B cell (primary cell): ENCODE measurements at places on chromosomes 4 and X.

DNA sequence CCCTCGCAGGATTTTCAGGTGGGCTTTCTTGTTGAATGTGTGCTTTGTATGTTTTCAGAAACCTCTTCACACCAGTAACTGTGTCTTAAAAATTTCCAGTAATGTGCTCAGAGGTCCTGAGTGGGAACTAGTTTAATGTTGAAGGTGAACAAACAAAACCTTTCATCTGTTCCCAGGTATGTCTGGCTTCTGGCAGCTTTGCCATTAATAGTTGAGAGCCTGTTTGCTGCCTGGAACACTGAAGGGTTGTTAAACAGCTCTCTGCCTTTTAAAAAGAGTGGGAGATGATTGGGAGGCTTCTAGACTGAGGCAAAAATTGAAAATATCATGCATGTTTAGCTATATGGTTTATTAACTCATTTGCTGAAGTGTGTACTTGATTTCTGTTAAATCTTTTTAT, 161.2 kb upstream of the AGTR2 start:
- DNase-seq, result no peak

- peak; percentile 90 for DNase-seq
These were observed 66.1 kb downstream of the TNIP2 start for GRCh38 chr4:2689825-2690700.

DNA sequence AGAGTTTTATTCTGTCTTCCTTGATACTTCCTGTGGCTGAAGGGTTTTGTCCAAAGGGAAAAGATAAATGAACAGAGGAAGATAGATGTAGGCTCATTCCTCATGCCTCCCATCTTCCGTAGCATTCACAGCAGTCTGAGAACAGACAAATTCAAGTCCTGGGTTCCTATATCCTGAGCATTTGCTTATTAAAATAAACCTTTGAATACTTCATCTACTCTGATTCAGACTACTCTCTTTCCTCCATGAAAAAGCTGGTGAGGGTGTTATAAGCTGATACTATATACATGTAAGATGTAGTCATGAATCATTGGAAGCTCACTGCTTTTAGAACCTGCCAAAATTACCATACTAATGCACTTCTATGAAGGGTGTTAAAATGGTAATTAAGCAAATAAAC, 61.2 kb downstream of the GAB1 start:
- DNase-seq, result no peak

DNA sequence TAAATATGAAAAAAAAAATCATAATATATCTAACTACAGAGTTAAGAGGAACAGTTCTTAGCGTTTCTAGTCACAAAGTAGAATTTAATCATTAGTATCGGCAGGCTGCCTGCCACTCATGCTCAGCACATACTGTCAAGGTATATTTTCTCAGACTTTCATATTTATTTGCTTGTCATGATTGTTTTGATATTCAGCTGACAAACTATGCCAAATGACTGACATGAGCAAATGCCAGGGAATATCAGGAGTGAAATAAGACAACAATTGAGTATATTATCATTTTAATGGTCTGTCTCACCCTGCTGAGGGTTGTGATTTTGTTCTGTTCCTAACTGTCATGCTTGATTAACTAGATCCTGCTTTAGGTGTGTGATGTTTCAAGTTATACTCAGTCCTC, 395.0 kb upstream of the SPOCK3 start:
- no peak for DNase-seq

- DNase-seq, result peak; percentile 63
These were observed 82.3 kb downstream of the PRSS12 start for GRCh38 chr4:118270492-118270891.

GRCh38 chr4:112515198-112516065, 548 bp downstream of the NEUROG2 start:
- peak; percentile 75 for DNase-seq

GRCh38 chr4:25970226-25970675, 56.2 kb downstream of the SMIM20 start:
- DNase-seq, result peak; percentile 74

DNA sequence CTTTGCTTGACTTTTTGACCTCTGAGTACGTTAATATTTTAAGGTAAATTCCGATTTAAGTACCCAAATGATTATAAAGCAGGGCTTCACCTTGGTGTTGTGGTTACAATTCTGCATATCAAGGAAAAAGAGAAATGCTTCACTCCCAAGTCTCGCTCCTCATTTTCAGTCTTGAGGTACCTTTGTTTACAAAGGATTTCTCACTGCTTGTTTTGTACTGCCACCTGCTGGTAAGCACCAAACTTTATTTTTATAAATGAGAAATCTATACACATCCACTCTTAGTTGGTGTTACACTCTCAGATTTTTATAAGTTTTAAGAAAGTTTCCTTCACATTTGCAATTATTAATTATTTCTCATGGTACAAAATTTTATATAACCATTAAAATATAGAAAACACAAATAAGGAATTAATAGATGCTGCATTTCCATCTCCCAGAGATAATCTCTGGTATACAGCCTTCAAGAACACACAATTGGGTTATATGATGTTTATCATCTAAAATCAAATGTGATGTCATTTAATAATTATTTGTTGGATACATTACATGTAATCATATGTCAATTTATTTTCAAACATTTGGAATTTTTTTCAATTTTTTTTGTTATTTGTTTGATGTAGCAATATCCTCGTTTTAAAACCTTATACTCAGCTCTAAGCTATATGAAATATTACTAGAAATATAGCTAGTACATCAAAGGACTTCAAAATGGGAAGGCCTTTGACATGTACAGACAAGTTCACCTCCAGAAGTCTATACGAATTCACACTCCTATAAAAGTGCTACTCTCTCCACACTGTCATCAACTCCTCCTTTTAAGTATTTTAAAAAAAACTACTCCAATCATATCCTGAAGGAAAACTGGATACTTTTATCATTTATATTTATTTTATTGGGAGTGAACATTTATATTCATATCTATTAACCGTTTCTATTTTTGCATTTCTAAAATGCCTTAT, 179.9 kb downstream of the KCNIP4 start:
- DNase-seq, result peak; percentile 2

DNA sequence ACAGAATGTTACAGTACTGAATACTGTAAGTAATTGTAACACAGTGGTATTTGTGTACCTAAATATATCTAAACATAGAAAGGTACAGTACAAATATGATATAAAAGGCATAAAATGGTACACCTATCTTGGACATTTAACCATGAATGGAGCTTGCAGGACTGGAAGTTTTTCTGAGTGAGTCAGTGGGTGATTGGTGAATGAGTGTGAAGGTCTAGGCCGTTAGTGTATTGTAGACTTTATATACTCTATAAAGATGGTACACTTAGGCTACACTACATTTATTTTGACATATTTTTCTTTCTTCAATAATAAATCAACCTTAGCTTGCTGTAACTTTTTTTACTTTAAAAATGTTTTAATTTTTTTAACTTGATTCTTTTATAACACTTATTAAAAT, 422.5 kb upstream of the FSTL5 start:
- no peak for DNase-seq

GRCh38 chr4:82430964-82431745, 765 bp downstream of the ENOPH1 start:
- no peak for DNase-seq

DNA sequence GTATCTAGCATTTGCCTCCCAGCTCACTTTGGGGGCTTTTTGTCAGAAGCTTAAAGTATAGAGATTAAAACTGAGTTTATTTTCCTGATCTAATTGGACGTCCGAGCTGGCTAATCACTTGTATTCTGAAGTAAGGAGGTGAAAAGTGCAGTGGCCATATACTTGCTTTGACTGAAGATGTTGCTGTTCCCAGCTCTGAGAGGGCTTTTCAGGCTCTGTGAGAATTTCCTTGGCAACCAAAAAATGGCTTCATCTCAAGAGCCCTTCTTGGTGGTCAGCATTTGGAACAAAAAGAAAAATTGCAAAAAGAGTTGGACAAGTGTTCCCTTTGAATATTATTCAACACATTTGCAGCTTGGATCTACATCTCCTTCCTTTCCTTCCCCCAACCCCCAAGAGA, 67.0 kb downstream of the SLC4A4 start:
- DNase-seq, result no peak

DNA sequence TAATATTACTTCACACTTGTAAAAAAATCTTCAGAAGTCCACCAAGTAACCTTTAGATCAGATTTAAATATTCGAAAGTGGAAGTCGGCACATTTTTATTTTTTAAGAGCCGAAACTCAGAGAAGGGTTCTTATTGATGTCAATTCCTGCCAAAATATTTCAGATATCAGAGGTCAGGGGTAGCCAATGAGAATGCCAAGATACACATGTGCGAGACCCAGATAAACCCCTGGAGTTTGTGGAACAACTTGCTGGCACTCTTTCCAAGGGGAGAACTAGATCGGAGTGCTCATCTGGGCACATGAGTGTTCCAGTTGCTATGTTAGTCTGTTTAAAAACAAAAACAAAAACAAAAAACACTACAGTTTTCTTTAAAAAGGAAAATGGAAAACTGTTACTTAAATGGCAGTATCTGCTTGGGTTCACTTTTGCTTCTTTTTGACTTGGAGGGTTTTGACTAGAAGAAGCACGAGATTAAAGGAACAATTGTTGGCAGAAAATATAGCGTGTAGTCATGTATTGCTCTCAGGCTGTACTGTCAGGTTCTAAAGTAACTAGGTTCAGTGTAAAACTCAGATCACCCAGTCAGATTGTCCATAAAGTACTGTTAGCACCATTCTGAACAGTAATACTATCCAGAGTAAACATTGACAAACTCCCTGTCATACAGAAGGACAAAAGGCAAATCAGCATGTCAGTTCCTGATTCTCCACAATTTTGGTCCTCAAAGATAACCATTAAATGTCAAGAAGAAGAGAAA, 188.0 kb upstream of the PACRGL start:
- DNase-seq, result no peak

- DNase-seq, result no peak
These were observed 43.1 kb upstream of the IL21 start for GRCh38 chr4:122663814-122664610.

DNA sequence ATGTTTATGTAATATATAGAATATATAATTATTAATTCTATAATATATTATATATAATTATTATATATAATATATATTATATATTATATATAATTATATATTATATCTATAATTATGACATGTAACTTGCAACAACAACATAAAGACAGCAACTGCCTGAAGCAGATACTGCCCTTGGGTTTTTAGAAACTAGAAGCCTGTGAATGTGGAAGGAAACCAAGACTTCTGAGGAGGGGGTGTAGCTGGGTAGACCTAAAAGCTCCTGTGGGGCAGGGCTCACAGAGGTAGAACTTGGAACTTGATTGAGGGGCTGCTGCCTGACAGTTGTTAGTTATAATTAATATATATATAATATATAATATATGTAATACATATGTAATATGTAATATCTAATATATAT, 167.2 kb upstream of the SLIT2 start:
- DNase-seq, result no peak

DNA sequence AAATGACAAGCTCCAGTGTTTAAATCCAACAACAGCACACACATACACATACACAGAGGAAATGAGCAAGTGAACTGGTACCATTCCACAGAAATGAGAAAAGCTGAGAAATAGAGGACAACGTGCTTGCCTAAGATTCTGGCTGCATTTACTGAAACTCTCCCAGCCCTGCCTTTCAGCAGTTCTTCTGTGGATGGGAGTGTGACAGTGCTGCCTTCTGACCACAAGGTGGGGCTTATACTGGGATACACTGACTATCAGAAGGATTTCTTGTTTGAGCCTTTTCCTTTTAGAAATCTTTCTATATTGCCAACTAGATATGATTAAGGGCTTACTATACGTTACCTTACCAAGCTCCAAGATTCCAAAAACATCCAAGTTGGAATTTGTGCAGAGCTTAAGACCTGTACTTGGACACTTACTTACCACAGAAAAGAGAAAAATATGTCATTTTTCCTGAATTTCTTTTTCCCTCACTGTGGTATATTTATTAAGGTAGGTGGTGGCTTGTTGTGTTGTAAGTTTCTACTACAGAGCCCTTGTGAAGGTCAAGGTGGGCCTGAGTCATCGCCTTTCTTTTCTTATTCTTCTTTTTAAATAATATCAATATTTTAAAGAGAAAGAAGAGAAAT, 10.7 kb upstream of the CXCL8 start:
- DNase-seq, result no peak

DNA sequence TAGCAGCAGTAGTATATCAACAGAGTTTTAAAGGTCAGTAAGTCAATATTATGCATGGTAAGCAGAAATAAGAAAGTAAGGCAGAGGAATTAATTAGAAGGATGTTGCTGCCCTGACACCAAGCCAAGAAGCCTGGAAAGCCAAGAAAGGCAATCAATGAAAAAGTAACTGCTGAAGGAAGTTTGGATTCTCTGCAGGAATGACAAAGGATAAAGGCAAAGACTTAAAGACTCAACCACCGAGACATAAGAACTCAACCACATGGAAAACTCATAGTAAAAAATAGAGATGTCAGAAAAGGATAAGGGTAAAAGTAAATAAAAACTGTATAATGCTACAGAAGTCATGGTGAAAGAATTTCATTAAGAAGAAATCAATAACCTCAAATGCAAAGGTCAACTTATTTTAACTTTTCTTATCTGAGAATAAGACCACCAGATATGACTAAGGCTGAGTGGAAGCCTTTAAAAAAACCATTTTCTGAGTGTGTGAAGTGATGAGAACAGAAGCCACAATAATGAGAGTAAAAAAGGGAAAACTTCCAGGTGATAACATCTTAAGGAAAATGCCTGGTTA, 55.2 kb downstream of the NEK1 start:
- no peak for DNase-seq

GRCh38 chr4:85152480-85152879, 186.0 kb upstream of the WDFY3 start:
- no peak for DNase-seq

DNA sequence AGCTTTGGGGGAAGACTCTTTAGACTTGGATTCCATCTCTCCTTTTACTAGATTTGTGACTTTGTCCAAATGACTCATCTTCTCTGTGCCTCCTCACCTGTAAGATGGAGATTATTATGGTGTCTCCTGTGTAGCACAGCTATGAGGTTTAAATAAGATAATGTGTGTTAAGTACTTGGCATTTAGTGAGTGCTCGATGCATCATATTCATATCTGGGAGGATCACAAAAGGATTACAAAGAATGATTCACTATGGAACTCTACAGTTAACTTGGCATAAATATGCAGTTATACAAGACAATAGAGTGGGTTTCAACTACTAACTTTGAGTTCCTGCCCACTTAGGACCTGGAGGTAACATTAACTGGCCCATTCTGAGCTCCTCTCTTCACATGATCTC, 2.3 kb downstream of the GBA3 start:
- no peak for DNase-seq

GRCh38 chrX:134244043-134244442, 7.1 kb downstream of the CCDC160 start:
- DNase-seq, result no peak

DNA sequence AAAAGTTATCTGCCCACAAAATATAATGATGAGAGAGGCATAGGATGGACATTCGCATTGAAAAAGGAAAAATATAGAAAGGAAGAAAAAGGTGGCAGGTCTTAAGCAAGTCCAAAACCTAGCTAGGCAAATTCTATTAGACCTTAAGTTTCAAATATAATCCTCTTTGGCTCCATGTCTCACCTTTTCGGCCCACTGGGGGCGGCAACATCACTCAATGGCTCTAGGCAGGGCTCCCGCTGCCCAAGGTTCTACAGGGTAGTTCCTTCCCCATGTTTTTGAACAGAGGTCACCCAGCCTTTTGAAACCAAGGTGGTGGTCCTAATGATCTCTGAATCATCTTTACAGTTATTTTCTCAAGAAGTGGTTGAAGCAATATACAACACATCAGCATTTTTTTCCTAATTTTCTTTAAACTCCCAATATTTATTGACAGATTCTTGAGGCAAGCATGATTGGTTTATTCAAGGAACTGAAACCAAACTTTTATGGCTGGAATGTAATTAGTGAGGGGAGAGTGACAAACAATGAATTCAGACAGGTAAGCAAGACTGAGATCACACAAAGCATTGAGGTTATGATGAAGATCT, 309.4 kb downstream of the ANTXR2 start:
- no peak for DNase-seq
